ENCODE measurements at places on chromosomes 3 and 15.
A peak's percentile ranks its signal among the peaks of the same experiment; 100 is the strongest.

DNA sequence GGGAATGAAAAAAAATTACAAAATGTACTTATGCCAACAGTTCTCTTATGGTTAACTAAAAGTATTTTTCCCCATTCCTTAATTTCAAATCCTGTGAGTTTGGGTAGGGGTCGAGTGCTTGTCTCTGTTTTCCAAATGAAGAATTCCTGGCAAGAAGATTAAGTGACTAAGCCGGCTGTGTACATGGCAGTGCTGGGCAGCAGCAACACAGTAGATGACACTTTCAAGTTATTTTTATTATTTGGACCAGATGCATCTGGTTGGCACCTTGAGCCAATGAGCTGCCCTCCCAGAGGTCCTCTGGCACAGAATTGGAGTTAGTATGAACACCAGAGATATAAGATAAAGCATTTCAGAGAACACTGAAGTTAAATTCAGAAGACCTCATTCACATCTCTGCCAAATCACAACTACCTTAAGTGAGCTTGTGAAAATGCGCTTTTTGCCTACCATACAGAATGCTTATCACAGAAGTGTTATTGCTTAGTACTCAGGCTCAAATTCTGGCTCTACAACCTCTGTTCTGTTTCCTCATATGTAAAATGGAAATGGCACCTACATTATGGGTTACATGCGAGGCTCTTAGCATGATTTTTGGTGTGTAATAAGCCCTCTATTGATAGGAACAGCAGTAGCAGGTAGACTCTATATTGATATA is 256.9 kb downstream of the UBE2E2 start:
- DNase-seq = no peak

- DNase-seq = no peak
Measured at GRCh38 chr3:34200576-34200975, 402.1 kb downstream of the PDCD6IP start.

- peak; percentile 1 for DNase-seq
Measured at GRCh38 chr15:46091860-46092450, 457.1 kb downstream of the SQOR start.

DNA sequence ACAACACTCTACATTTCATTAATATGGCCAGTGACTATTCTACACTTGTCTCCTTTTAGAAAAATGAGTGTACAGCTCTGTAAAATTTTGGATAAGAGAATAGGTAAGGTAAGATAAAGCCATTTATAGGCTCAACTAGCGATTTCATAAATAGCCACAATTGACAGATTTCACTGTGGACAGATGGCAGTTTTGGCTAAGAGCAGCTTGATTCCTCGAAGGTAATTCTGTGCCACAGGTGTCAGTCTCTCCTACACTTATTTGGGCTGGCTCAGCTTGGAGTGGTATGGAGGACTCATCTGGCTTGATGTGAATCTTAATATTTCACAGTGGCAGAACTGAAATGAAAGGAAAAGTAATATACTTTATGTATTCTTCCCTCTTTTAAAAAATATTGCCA is 536.7 kb upstream of the TBL1XR1 start:
- no peak for DNase-seq

- DNase-seq = no peak
Measured at GRCh38 chr3:55296791-55297190, 190.3 kb downstream of the WNT5A start.

GRCh38 chr15:77622209-77622933 is 10.3 kb downstream of the LINGO1 start:
- DNase-seq = no peak

GRCh38 chr3:31025541-31025940 is 131.1 kb upstream of the GADL1 start:
- no peak for DNase-seq

DNA sequence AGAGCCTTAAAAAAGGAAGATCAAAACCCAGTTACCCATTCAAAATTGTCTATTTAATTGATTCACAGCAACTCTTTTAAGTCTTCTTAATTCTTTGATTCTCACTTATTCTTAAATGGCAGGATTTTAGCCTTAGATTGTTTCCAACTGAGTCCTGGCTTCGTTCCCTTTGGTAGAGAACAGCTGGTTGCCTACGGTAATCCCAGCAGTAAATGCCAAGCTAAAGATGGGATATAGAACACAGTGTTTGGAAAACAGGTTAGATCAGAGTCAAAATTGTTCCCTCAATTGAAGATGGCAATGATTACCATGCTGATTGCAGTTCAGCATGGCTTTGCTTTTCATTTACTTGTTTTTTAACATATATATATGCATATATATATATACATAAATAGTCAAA is 300.9 kb downstream of the PYDC2 start:
- DNase-seq = no peak

- DNase-seq = no peak
Measured at GRCh38 chr15:56871867-56872266, 46.6 kb upstream of the TCF12 start.

- no peak for DNase-seq
Measured at GRCh38 chr15:59736181-59736580, 47.1 kb upstream of the BNIP2 start.

DNA sequence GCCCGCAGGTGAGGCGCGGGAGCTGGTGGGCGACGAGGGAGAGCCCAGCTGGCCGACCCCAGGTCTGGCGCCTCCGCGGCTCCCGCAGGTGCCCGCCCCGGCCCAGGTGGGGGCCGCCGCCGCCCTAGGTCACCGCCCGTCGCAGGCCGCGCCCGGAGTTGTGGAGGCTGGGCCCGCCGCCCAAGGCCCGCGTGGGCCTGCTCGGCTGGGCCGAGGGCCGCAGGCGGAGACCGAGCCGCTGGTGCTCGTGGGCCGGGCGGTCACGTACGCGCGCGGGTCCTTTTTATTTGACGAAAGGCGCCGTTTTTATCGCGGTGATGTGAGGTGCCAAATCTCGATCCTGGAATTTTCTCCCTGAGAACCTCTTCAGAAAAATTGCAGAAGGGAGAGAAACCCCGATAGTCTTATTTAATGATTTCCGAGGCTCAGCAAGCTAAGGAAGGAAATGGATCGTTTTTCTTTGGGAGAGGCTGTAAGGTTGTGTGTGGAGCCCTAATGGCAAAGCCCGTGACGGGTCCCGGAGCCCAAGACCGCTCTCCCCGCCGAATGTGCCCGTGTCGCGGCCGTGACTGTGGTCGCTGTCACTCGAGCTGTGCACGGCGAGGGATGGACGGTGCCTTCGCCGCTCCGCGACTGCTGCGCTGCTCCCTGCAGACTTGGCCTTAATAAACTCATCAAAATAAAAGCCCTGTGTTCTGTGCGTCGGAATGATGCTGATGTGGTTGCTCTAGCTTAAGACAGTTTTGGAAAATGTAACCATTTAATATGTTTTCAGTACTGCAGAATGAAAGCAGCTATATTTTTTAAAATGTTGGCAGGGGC is 612 bp downstream of the APPL1 start:
- DNase-seq = peak; percentile 71

GRCh38 chr3:158313338-158313927 is 203.5 kb downstream of the RSRC1 start:
- DNase-seq = peak; percentile 48

DNA sequence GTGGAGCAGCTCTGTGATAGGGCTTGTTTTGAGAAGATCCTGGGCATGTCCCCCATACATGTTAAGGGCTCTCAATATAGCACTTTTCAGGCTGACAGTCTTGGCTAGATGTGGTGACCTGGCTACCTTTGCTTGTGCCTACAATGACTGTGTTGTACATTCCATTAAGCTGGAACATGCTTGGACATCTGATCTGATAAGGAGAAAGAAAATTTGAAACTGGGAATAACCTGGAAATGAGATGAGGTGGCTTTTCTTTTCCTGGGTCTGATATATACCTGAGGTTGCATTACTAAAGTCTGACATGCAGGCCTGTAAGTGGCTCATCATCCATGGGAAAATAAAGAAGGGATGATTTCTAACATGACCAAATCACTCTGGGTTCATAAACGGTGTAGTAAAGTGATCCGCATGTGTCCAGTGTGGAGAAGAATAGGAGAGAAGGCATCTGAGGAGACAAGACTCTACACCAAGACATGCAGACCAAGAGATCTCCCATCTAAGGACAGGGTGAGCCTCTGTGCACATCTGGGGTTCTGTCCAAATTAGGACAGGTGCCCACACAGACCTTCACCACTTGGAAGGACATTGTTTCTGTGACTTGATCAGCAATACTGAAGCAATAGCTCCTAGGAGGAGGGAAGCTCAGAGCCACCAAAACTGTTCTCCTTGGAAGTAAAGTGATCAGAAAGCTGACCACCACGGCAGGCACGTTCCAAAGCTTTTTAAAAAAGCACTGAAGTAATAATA is 62.0 kb downstream of the KLHL6 start:
- DNase-seq = no peak

DNA sequence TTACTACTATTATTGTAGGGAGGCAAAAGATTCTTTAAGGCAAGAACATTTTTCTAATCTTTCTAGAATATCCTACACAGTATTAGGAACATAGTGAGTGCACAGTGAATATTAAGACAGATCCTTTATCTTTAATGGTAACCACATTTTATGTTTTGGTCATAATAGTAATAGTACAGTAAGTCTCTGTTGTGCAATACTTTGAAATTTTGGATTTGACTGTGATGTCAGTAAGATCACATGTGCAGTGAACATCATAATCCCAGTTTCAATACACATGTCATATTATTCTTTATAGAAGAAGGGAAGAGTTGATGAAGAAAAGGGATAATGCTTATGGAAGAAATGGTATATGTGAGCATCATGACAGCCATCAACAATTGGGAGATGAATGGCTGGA is 10.7 kb downstream of the STT3B start:
- DNase-seq = peak; percentile 71

DNA sequence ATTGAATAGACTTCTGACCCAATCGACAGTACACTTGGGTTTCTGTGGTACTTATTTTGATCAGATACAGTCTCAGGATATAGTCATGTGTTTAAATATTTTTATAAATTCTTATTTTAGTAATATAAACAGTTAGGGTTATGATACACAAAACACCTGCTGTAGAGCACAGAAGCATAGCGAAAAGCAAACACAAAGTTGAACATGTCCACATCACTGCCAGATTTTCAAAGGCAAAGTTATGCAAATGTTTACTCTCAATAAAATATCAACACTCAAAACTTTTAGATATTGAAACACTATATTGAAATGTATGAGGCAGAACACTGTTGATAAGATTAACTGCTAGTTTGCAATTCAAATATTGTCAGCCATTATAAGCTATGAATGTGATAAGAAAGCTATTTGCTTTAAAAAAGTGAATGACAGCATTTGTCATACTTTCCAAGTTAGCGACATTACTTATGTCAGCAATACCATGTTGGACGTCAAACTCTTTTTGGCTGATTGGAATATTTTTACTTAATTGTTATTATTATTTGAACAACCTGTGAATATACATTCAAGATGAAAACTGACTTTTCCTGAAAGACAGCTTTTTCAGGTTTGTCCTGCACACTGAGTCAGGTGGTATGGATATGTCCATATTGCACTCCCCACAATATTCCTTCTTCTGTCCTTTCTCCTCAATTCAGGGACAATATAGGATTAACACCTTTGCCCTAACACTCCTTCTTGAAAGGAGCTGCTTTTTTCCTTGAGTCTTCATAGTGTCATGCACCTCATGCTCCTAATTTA is 367.1 kb downstream of the EPHA3 start:
- no peak for DNase-seq

DNA sequence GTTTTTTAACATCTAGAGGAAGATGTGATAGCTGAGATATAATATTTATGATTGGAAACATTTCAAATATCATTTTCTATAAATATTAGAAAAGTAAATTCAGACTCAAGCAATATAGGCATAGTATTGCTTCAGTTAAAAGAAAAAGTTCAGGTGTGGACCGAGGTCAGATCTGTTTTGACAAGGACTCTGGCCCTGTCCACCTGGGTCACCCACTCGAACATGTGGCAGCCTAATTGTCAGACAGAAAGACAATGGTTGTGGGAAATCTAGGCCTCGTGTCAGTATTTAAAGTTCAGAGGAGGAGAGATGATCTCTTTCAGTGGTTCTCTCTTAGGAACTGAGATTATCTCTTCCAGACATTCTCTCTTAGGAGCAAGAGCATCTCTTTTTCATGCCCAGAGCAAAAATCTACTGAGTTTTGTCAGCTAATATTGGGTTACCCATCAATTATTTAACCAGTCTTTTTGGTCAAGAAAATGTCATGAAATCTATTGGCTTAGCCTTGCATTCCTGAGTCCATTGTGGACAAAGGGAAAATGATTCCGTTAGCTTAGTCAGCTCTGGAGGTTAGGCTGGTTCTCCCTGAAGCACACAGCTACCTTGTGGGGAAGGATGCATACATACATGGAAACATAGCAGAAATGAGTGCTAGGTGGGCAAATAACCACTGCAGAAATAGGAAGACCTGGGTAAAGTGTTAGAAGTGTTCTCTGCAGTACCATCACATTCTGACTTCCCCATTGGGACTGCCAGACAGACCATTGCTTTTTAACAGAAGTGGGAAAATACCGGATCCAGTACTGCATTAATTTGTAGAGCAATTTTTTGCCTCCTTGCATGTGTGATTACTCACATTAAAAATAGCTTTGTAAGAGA is 343.3 kb downstream of the GRM7 start:
- no peak for DNase-seq

- no peak for DNase-seq
Measured at GRCh38 chr15:81216422-81216821, 19.7 kb downstream of the IL16 start.

GRCh38 chr3:29932696-29933325 is 651.9 kb downstream of the RBMS3 start:
- DNase-seq = no peak

- peak; percentile 70 for DNase-seq
Measured at GRCh38 chr3:37174532-37175126, at the start of gene LRRFIP2. Gene LRRFIP2 (minus strand): TSS chr3:37174582. CDS start chr3:37148983, 25,599 bp downstream.

- DNase-seq = no peak
Measured at GRCh38 chr3:147356909-147357900, 49.1 kb downstream of the ZIC4 start.

- peak; percentile 12 for DNase-seq
Measured at GRCh38 chr3:47540281-47540680, 26.8 kb upstream of the ELP6 start.

DNA sequence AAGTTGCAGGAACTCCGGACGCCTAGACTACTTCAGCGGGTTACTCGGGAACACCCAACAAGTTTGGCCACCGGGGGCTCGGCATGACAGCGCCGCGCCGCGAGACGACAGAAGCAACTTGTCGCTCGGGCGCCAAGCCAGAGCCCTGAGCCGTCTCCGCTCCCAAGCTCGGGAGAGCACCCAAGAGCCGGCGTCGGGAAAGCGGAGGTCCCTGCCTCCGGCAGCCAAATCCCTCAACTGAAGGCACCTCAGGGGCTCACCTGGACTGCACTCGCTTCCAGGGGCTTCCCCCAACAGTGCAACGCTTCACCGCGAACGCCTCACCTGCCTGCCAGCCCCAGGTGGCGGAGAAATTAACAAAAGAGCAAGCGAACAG is 640 bp downstream of the MB21D2 start:
- no peak for DNase-seq

All from fibroblast of lung (primary cell).